ENCODE measurements at places on chromosomes 16 and 17. TPM values are rescaled to one million over a fixed set of nuclear protein-coding genes. Genes with fewer than 3 reads are reported as not detected.

DNA sequence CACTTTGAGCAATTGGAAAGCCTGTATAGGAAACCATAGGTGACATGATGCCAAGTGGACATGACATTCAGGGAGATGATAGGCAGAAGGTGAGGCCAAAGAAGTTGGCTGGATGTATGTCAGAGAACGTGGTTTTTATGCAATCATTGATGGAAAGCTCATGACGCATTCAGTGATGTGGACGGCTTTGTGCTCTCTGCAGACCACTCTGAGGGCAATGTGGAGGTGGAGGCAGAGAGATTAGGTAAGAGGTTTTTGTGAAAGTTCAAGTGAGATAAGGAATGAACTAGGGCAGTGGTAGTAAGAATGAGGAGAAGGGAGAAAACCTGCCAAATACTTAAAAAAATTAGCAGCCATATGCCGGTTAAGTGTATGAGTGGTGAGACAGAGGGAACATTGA, 99.0 kb downstream of the PRKCA start:
- DNase-seq = no peak

NTN1 gene
- total RNA-seq = 24.5 TPM

GRCh38 chr17:64135000-64135399, 5.1 kb upstream of the ERN1 start:
- no peak for DNase-seq

TMEM238L gene
- not detected for total RNA-seq
